Left renal cortex interstitium (tissue), 4 donors: ENCODE measurements at places on chromosomes 16 and 17.

GRCh38 chr17:77867308-77867781, 91.2 kb upstream of the TNRC6C start:
- no peak for DNase-seq

GRCh38 chr17:71438631-71439146, 682.1 kb upstream of the SOX9 start:
- DNase-seq = peak; percentile 10

DNA sequence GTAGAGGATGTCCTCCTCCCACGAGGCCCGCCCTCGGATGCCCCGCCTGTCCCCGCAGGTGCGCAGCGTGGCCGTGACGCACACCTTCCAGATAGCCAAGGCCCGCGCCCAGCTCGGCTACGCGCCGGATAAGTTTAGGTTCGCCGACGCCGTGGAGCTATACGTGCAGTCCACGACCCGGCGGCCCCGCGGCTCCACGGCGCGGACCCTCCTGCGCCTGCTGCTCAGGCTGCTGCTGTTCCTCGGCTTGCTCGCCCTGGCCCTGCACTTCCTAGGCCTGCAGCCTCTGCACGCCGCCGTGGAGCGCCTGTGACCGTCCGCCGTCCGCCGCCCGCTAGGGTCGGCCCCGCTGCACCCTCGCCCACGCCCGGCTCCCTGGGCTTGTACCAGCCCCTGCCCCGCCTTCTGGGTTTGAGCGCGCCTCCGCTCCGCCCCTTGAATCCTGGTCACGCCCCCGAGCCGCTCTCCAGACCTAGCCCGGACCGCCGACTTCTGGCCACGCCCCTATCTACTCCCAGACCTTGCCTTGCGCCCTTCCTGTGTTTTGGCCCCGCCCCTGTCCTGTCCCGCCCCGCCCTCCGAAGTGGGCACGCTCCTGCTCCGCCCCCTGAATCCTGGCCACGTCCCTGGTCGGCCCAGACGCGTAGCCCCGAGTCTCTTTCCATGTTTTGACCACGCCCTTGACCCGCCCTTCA, 15.8 kb upstream of the EEF2K start:
- no peak for DNase-seq

DNA sequence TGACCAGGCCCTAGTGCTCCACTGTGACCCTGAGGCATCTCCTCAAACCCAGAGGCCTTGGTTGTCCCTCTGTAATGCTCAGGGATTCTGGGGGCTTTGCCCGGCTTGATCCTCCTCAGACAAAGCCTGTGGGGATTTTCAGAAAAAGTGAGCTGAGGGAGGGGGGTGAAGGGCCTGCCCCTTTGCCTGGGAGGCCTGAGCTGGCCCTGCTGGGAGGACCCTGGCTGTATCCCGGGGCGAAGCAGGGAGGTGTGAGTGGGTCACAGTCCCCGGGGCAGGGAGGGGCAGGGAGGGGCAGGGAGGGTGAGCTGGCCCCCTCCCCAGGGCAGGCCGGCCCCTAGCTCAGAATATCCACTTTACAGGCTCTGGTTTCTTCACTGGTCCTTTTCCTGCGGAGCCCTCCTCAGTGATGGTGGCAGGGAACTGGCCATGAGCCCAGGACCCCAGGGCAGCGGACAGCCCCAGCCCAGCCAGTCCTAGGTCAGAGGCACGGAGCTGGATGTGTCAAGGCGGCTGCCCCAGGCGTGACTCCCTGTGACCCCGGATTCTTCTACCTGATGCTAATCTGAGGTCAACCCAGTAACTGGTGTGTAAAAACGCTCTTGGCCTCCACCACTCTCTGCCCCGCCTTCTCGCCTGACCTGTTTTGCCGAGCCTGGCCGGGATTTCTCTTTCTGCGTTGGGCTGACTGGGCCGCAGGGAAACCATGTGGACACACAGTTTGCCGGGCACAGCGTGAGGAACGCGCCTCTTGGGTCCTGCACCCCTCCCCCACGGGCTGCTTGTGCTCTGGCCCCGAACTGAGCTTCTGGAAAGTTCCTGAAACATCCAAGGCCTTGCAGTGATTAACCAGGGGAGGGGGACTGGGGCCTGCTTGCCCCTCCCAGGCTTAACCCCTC, 5.8 kb upstream of the FASN start:
- no peak for DNase-seq

GRCh38 chr17:46730026-46730425, 88.5 kb downstream of the WNT3 start:
- no peak for DNase-seq

GRCh38 chr17:58308985-58309917, 19.3 kb downstream of the TSPOAP1 start:
- DNase-seq = no peak

DNA sequence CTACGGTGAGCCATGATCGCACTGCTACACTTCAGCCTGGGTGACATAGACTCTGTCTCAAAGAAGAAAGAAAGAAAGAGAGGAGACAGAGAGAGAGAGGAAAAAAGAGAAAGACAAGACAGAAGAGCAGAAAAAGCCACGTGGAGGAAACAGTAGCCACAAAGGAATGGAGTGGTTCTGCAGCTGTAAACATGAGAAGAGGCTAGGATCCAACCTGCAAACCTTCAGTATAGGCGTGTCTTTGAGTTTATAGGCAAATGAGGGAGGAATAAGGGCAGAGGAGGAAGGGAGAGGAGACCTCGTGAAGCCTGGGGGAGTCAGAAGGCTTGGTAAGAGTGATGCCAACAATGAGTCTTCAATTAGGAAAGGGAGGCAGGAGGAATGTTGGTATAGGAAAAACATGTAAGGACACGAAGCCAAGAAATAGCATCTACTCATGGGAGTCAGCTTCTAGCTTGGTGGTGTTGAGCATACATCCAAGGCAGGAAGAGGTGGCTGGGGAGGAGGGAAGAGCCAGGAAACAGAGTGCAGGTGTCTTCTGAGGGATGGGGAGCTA, 3.9 kb downstream of the MED9 start:
- DNase-seq = no peak

DNA sequence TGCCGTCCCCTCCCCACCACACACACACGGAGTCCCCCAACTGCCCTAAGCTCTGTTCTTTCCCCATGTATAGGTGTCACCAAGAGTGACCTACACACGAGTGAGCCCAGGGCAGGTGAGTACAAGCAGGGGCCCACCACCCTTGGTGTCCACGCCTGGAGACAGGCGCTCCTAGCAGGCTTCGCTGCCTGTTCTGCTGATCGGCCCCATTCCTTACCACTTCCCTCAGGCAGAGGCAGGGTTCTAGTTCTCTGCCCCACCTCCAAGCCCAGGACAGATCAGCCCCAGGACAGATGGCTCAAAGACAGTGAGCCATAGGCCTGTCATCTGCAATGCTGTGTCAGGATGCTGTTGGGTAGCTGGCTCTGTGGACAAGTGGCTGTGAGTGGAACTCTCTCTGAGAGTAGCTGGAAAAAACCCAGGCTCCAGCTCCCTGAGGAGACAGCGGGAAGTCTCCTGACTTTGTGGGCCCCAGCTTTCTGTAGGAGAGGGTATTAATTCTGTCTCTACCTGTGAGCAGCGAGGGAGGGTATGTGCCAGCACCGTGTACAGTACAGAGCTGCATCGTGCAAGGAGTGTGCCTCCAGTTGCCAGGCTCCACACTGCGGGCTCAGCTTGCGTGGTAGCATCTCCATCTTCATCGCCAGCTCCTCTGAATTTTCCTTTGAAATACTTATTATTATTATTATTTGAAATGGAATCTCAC, 897 bp downstream of the TP53I13 start:
- no peak for DNase-seq

DNA sequence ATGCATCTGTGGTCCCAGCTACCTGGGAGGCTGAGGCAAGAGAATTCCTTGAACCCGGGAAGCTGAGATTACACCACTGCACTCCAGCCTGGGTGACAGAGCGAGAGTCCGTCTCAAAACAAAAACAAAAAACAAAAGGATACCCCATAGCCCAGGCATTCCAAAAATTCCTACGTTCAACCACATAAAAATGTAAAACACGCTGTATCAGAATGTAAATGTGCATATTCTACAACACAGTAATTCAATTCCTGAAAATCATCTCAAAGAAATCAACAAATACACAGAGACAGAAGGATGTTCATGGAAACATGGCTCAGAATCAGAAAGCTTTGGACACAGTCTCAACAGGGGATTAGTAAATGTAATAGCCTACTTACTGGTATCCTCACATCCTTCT, 33.0 kb downstream of the COG7 start:
- no peak for DNase-seq

DNA sequence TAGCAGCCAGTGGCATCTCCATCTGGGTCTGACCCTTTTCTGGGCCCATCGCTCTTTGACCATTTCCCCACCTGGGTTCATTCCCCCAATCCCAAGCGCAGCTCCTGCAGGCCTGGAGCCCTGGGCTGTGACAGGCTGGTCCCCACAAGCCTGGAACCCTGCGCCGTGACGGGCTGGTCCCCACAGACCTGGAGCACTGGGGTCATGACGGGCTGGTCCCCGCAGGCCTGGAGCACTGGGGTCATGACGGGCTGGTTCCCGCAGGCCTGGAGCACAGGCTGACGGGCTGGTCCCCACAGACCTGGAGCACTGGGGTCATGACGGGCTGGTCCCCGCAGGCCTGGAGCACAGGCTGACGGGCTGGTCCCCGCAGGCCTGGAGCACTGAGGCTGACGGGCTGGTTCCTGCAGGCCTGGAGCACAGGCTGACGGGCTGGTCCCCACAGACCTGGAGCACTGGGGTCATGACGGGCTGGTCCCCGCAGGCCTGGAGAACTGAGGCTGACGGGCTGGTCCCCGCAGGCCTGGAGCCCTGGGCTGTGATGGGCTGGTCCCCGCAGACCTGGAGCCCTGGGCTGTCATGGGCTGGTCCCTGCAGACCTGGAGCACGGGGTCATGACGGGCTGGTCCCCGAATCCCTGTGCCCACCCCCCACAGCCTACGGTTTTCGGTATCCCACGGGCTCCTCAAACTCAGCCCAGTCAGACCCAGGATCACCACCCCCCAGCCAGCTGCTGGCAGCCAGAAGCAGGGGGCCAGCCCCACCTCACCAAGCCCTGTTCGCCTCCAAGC, 16.6 kb downstream of the TMC6 start:
- DNase-seq = no peak

DNA sequence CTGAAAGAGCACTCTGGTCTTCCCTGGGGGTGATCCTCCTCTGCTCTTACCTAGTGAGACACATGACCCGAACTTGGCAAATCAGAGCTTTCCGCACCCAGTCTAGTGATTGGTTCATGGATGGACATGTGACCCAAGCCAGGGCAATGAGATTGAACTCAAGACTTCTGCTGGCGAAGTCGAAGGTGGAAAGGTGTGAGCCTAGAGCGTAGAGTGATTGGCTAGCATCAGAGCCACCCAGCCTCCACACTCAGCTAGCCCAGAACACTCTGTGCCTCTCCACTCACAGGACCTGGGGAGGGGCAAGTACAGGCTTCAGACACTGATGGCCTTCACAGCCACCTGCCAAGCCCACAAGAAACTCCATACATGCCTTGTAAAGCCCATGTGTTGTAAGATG, 17.6 kb downstream of the ATPAF2 start:
- no peak for DNase-seq

GRCh38 chr16:47939680-47940079, 216.1 kb downstream of the ABCC12 start:
- DNase-seq = no peak

DNA sequence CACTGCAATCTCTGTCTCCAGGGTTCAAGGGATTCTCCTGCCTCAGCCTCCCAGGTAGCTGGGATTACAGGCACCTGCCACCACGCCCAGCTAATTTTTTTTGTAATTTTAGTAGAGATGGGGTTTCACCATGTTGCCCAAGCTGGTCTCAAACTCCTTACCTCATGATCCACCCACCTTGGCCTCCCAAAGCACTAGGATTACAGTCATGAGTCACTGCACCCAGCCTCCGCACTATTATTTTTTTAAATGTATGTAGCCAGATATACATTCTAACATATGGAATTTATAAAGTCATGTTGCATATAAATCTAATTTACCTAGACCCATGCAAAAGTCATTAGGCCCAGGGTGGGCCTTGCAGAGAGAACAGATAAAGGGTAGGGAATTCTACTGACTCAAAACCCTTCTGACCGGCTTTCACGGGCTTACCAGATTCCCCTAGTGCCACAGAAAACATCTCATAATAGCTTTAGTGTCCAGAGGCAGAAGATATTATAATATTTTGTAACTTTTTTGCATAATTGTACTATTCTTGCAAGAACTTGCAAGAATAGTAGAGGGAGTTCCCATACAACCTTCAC, 20.5 kb upstream of the HELZ start:
- no peak for DNase-seq

DNA sequence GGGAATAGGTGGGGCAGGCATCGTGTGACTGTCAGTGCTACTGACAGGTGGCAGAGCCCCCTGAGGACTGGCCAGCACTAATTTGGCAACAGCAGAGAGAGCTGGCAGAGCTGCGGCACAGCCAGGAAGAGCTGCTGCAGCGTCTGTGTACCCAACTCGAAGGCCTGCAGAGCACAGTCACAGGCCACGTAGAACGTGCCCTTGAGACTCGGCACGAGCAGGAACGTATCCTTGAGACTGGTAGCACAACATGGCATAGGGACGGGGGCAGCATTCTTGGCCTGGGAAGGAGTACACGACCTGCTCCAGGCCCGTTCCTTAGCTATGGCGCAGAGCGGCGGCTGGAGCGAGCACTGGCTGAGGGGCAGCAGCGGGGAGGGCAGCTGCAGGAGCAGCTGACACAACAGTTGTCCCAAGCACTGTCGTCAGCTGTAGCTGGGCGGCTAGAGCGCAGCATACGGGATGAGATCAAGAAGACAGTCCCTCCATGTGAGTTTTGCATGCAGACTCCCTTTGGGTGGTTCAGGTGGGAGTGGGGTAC, 3.0 kb upstream of the NRN1L start:
- no peak for DNase-seq

DNA sequence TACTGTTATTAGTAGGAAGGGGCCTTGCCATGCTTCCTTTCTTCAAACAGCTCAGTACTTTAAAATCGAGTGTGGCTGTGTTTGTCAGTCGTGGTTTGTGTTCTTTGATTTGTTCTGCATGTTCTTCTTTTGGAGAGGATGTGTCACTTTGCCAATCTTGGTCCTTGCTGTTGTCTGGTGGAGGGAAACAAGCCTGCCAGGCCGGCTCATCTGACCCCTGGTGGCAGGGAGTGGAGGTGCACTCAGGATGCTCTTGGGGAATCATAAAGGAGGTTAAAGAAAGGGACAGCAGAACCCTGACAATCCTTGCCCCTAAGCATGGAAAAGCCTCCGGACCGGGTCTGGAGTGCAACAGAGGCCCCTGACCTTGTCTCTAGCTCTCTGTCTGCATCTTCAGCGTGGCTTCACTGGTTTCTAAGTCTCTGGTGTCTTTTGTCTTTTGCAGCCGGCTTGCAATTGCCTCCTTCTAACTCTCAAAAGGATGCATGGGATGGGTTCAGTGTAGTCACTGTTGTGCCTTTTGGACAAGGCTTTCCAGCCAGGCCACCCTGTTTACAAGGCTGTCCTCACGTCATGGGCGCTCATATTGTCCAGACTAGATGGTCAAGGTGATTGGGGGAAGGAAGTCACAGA, 135.8 kb downstream of the WWOX start:
- no peak for DNase-seq
